Hematopoietic multipotent progenitor cell treated with erythropoietin and hydrocortisone succinate and interleukin-3 and kit ligand, for 6 days (in vitro differentiated cells): ENCODE measurements at places on chromosomes 4 and X.

- DNase-seq, result no peak
Measured at GRCh38 chr4:129046055-129046959, 47.0 kb downstream of the SCLT1 start.

DNA sequence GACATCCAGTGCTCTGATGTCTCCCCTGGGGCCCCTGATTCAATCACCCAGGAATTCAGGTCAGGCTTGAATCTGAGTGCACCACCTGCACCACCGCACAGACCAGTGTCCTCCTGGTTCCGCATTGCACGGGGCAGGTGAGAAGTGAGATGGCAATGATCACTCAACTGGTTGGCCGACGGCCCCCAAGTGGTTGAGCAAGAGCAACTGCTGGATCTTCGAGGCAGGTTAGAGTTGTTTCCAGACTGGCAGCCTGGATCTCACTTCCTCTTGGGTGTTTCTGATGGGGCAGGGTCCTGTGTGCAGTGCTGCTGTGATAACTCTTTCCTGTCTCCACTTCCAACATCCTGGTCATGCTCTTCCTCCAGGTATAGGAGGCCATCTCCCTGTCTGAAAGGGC, 50.4 kb downstream of the C4orf50 start:
- no peak for DNase-seq

- DNase-seq, result no peak
Measured at GRCh38 chr4:95193391-95194224, 355.2 kb downstream of the UNC5C start.

DNA sequence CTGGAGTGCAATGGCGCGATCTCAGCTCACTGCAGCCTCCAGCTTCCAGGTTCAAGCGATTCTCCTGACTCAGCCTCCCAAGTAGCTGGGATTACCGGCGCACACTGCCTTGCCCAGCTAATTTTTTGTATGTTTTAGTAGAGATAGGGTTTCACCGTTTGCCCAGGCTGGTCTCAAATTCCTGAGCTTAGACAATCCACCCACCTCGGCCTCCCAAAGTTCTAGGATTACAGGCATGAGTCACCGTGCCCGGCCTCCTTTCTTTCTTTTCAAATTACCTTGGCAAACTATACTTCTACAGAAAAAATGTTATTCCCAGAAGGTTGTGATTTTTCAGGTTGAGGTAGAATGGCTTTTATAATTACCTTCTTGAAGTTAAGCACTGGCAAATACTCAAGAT, 321.9 kb upstream of the PRPS2 start:
- no peak for DNase-seq

GRCh38 chrX:1592470-1593142, 1.2 kb downstream of the AKAP17A start:
- peak; percentile 65 for DNase-seq

DNA sequence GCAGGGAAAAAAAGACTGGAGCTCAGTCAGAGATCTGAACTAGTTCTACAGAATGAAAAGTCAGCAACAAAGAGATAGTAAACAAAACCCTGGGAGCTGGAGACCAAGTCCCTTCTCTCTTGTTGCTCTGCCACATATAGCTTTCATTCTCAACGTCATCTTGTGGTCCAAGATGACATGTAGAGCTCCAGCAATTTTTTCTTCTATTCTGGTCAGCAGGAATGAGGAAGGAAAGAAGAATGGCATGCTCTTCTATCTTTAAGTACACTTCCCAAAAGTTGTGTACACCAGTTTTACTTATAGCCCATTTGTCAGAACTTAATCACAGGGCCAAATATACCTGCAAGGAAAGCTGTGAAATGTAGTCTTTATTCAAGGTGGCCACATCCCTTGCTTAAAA, 45.6 kb downstream of the RAP2C start:
- no peak for DNase-seq

GRCh38 chrX:39492497-39493162, 605.1 kb downstream of the BCOR start:
- peak; percentile 41 for DNase-seq

DNA sequence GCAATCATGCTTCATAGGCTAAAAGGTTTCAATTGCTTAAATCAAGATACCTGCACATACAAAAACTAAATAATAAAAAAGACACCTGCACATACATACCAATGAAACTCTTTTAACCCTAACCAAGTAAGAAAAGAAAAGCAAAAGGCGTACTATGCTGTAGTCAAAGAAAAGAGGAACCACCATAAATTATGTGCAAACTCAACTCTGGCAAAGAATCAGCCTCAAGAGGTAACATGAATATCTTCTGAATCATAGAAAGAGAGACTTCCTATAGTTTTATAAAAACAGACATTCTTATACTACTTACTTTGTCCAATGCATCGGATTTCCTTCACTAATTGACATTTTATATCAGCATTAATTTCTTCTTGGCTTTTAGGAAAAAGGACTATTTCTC, 29.3 kb downstream of the MMGT1 start:
- DNase-seq, result no peak

- DNase-seq, result no peak
Measured at GRCh38 chr4:93718233-93718632, 110.3 kb upstream of the ATOH1 start.

DNA sequence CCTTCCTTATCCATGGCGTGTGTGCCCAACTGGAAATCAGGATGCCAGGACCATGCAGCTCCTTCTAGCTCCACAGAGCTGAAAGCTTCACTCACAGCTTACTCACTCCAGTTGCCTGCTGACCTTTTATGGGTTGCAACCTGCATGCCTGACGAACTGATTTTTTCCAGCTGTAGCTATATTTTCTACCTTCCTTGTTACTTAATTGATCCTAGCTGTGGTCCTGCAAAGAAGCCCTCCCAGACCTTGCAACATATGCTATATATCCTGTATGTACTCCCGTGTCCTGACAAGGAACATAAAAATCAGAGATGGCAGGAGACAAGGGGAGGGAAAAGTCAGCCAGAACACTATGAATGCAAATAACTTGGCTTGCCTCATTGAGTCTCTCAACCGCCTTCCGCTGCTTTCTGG, 135.3 kb upstream of the LDB2 start:
- no peak for DNase-seq

DNA sequence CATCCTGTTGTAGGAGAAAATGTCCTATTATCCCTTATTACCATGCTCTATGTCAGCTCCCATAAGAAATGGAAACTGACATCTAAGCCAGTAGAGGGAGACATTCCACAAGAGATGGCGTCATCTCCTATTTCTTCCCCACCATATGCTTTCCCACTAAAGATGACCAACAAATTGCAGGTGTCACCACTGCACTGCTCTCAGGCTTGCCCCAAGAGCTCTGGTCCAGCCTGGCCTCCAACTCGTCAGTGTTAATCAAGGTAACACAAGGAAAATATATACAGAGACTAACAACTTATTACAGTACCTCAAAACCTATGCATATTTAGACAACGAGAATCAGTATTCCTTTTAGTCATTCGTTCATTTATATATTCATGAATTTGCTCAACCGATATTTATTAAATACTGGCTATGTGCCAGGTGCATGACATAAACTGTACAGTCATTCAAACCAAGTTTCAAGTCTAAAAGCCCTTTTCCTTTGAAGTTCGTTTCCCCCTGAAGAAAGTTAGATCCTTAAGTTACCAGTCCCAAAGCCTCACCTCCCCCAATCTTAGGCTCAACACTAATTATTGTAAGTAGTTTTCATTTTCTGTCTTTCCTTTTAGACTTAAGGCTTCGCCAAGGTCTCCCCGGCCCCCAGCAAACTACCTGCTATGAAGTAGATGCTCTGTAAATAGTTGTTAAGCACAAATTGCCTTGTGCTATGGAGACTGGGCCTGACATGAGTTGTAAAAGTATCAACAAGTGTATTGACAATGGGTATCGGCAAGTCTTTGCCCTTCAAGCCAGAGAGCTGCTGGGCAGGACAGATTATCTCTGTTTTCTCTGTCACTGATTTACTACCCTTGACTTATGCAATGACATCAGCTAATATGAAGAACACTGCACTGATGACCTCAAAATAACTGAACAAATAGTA, 3.1 kb upstream of the FGB start:
- DNase-seq, result peak; percentile 75

GRCh38 chr4:140851032-140851636, 94.9 kb upstream of the TBC1D9 start:
- DNase-seq, result peak; percentile 79

GRCh38 chrX:115958687-115959359, 211.7 kb upstream of the AGTR2 start:
- no peak for DNase-seq

DNA sequence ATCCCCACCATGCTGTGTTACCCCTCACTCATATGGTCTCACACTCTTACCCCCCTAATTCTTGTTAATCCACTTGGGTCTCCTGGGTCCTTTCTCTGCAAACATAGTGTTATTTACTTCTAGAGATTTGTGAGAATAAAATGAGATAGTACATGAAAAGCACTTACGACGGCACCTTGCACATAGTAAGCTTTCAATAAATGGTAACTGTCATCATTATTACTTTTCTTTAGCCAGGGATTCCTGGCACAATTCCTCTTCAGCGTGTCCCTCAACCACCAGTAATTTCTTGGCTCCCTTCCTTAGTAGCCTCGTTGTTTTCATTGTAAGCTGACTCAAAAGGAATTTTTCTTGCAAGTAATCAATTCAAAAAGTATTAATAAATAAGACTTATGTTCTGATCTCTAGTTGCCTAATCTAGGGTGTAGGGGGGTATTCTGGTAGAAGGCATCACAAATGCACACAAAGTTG, 30.1 kb upstream of the RBMX start:
- DNase-seq, result no peak

- peak; percentile 14 for DNase-seq
Measured at GRCh38 chrX:12802741-12803140, 11.5 kb downstream of the PRPS2 start.

DNA sequence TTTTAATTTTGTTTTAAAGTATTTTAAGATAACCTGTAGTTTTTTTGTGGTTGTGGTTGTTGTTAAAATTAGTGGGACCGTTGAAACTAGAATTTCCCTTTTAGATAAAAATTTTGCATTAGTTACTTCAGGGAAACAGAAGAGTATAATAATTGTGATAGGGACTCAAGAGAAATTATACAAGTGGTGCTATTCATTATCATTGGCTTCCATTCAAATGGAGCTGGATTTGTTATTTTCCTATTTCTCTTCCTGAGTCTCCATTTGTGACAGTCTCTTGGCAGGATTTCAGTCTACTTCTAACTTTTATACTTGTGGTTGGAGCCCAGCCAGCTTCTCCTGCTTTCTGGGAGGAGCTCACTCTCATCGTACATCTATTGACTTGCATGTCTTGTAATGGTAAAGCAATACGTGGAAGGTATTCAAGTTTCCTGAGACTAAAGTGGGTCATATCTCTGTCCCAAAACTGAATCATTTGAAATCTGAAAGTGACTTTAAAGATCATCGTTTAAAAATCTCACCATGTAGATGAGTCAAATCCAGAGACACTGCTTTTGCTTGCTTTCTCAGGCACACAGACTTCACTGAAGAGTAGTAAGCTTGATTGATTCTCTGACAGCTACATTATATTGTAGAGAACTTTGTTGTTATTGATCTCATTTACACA, 155.8 kb downstream of the RPA4 start:
- DNase-seq, result peak; percentile 1

GRCh38 chrX:74613370-74614092, 893 bp downstream of the RLIM start:
- DNase-seq, result peak; percentile 54

DNA sequence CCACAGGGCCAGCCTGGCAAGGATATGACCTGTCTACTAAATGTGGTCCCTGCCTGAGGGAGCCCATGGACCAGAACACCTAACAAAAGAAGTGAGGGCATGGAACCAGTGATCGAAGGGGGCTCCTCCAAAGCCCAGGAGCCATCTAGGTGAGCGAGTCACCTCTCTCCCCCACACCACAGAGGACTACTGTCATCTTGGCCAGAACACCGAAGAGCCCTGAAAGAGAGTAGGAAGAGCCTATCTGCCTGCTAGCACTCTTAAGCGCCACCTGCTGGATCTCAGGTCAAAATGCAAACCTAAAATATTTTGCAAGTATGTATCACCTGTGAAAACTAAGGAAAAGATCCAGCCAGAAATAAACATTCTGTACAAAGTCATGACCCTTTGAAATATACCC, 137.9 kb upstream of the ZXDB start:
- peak; percentile 43 for DNase-seq

- DNase-seq, result no peak
Measured at GRCh38 chr4:148330724-148331123, 111.5 kb downstream of the NR3C2 start.

- DNase-seq, result no peak
Measured at GRCh38 chr4:24632011-24632410, 47.7 kb upstream of the DHX15 start.

DNA sequence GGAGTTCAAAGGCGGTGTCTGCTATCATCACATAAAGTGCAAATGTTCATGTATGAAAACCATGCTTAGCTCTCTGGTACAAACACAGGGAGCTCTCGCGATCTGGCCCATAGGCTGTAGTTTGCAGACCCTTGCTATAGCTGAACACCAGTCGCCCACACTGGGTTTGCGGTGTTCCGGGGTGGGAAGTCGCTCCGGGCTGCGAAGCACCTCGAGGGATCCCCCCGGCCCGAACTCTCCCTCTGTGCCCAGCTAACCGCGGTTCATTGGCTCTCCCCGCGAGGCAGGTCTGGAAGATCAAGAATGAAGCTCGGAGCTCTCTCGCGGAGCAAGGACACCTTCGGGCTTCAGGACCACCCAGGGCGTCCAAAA, 341 bp upstream of the PRPS2 start:
- peak; percentile 10 for DNase-seq

- no peak for DNase-seq
Measured at GRCh38 chr4:163920426-163920825, 425.9 kb downstream of the TMA16 start.

DNA sequence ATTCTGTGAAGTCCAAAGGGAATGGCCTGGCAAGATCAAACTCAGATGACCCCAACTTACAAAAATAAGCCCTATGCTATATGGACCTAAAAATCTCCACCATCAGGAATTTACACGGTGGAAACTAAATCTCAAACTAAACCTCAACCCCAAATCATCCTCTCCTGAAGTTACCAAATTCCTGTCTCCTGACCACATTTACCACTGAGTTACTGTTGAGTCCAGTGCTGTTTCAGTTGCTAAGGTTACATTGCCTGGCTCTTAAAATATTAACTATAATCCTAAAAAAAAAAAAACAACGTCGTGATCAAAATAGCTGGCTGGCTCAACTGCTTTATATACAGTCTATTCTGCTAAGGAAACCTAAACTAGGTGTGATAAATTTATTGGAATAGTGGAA, 315.2 kb upstream of the SLIT2 start:
- DNase-seq, result no peak

- DNase-seq, result no peak
Measured at GRCh38 chr4:40363945-40364344, 28.8 kb downstream of the CHRNA9 start.

GRCh38 chr4:122167369-122167768, 15.2 kb downstream of the BLTP1 start:
- peak; percentile 6 for DNase-seq

DNA sequence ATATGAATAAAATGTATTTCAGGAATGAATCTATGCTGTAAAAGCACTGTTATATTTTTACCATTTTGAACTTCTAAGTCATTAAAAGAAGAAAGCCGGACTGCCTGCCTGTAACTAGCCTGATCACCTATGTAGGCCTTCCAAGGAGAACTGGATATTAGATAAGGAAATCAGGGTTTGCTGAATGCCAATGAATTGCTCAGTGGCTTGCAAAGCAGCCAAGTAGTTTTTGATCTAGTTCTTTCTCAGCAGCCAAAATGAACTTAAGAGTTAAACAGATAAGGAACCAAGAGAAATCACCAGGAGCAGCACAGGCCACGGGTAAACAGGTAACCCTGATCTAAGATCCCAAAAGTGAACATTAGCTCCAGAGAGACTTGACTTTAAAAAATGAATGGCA, 3.3 kb downstream of the ANXA5 start:
- no peak for DNase-seq
